ENCODE measurements at places on chromosomes 5 and 9.

GRCh38 chr5:22665801-22666200, 187.3 kb downstream of the CDH12 start:
- DNase-seq = no peak

DNA sequence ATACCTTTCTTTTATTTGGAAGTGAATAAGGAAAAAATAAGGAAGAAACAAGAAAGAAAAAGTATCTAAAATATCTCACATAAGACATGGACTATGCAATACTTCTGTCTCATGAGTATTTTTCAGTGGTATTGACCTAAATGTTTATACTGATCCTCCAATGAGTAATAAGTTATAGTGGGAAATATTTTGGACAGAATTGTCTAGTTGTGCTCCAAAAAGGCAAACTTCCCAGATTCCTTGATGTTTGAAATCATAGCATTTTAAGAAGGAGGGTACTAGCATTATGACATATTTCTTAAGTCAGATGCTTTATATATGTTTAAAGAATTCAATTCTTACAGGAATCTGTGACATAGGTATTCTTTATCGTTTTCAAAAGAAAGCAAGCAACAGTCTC, 34.5 kb upstream of the BASP1 start:
- DNase-seq = no peak

DNA sequence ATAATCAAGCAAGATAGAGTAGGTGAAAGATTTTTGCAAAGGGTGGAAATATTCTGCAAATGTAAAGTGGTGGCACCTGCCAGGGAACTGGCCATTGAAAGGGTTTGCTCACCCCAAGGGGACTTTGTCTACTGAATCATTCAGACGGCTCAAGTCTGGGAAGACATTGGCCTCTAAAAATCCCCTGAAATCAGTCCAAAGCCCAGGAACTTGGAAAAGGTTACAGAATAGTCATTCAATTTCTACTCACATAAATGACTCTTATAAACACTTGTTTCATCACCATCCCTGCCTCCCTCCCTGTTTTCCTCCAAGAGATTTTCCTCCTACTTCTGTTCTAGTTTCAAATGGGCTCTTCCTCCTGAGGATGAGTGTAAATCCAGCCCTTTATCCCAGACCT, 28.5 kb downstream of the ZNF366 start:
- no peak for DNase-seq

DNA sequence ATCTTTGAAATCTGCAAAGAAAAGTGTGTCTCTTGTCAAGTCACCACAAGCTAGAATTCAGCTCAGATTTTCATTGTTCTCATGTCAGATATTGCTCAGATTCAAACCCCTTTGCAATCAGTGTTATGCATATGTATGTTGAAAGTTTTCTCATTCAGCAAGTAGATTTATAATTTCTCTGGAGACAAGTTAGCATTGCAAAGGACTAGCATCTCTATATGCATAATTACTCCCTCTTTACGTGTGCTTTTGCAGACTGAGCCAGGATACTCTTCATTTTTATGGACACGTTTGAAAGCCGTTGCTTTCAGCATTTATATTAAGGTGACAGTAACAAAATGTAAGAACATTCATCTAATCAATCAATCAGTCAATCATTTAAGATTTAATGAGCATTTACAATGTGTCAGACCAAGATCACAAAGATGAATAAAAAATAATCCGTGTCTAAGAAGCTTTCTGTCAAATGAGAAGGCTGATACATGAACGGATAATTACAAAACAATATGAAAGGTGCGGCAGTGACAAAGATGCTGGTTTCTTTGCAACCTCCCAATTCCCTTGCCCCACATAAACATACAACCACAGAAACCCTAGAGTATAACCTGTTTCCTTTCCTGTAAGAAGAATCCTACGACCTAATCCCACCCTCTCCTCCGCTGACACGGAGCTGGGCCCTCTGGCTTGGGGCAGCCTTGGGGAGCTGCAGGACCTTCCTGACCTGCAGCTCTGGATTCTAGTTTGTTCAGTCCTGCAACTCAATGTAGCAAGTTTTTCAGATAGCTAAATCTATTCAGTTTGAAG, 14.9 kb downstream of the CFAP95 start:
- DNase-seq = no peak

DNA sequence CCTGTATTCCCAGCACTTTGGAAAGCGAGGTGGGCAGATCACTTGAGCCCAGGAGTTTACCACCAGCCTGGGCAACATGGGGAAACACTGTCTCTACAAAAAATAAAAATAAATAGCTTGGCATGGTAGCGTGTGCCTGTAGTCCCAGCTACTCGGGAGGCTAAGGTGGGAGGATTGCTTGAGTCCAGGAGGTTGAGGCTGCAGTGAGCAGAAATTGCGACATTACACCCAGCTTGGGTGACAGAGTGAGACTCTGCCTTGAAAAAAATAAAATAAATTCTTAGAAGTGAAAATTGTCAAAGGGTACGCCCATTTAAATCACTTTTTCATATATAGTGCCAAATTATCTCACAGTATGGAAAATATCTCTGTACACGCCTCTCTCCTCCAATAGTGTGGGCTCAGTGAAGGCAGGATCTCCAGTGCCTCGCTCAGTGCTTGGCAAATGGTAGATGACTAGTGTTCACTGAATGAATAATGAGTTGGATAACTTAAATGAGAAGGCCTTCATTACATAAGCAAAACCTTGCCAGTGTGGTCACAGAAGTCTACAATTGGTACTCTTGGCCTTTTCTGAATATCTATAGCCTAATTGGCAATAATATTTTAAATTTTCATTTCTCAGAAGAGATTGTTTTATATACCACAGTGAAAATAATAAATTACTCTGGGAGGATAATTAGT, 9.4 kb upstream of the CCL28 start:
- DNase-seq = no peak

DNA sequence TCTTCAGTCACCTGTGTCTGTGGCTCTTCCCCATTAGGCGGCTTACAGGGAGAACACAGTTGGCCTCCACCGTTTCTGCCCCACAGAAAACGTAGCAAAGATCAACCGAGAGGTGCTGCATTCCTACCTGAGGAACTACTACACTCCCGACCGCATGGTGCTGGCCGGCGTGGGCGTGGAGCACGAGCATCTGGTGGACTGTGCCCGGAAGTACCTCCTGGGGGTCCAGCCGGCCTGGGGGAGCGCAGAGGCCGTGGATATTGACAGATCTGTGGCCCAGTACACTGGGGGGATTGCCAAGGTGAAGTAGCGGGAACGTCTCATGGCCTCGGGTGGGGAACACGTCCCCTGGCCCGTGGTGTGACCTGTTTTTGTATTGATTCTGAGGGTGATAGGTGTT, 6.5 kb downstream of the PMPCA start:
- no peak for DNase-seq

GRCh38 chr5:72485430-72485974, 21.7 kb downstream of the ZNF366 start:
- DNase-seq = no peak

DNA sequence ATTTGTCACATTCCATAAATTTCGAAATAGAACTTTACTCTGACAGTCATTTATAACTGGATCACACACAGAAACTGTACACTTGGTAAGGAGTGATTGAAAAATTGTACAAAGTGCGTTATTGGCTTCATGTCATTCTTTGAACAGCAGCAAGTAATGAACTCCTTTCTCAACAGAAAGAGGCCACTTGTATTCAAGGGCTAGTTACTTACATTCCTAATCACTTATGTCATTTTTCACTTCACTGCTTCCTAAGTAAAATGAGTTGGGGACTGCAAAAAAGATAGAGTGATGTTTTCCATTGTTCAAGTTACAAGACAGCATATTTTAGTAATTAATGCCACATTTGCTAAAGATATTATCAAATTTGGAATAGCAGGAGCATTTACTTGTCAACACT, 893.2 kb downstream of the DTWD2 start:
- DNase-seq = no peak

DNA sequence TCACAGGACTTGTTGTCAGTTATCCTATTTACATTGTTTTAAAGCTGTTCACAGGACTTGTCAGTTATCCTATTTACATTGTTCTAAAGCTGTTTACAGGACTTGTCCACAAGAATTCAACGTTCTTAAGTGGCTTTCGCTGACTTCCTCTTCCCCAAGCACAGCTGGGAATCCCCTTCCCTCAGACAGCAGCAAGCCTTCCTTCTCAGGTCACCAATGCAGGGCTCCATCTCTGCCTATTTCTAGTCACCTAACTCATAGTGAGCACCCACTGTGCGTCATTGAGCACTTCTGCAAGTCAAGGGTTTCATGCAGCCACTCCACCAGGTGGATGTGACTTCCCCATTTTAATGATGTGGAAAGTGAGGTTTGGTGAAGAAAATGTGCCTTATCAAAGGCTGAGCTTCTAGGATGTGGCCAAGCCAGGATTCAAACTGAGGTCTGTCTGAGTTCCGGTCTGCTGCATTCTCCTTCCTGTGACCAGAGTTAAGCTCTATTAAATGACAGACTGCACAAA, 109.8 kb upstream of the ZNF462 start:
- DNase-seq = no peak

GRCh38 chr5:144187699-144188294, 17.1 kb downstream of the KCTD16 start:
- no peak for DNase-seq

- DNase-seq = no peak
These were observed 632.5 kb downstream of the ISL1 start for GRCh38 chr5:52015760-52016159.

DNA sequence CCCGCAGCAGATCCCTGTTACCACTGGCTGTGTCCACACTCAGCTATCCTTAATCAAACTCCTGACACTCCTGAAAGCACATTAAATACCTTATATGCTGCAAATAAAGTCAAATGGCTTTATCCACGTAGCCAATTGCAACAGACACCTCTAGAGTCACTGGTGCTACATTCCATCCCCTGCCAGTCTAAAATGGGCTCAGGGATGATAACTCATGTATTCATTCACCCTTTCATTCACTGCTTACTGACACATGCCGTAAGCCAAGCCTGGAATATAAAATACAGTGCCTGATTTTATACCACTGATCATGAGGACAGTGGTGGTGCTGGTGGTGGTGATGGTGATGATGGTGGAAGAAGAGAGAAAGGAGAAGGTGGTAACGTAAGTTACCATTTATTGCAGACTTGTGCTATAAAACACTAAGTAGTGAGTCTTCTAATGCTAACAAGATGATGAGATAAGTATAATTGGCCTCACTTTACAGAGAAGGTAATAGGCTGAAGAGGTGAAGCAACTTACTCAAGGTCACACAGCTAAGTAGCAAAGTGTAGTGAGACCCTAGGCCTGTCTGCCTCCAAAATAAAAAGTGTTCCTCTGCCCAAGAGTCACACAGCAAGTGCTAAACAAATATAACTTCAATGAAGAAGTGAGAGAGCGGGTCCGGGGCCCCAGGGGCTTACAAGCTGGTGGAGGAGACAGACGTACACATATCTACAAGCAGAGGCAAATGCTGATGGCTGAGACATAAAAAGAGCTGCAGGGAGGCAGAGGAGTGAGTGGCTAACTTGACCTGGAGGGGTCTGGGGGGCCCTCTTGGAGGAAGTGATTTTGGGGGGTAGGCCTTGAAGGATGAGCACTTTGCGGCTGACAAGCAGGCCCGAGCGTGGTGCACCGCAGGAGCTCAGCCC, 1.2 kb downstream of the TTLL11 start:
- DNase-seq = no peak

DNA sequence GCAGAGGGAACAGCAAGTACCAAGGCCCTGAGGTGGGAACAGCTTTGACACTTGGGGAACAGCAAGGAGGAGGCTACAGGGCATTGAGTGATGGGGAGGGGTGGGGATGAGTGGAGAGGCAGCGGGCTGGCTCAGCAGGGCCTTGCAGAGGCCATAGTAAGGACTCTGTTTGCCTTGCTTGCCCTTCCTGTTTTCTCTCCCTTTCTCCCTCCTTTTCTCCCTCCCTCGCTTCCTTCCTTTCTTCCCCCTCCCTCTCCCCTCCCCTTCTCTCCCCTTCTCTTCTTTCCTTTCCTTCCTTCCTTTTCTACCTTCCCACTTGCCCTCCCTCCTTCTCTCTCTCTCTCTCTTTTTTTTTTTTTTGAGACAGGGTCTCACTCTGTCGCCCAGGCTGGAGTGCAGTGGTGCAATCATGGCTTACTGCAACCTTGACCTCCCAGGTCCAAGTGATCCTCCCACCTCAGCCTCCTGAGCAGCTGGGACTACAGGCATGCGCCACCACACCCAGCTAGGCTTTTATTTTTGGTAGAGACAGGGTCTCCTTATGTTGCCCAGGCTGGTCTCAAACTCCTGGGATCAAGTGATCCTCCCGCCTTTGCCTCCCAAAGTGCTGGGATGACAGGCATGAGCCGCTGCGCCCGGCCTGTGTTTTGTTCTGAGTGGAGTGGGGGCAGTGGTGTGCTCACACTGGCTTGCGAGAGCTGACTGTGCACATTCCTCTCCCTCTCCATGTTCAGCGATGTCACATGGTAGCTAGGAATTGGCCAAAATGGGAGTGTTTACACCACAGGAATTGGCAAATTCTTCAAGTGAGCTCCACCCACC, 17.1 kb downstream of the IER5L start:
- no peak for DNase-seq

DNA sequence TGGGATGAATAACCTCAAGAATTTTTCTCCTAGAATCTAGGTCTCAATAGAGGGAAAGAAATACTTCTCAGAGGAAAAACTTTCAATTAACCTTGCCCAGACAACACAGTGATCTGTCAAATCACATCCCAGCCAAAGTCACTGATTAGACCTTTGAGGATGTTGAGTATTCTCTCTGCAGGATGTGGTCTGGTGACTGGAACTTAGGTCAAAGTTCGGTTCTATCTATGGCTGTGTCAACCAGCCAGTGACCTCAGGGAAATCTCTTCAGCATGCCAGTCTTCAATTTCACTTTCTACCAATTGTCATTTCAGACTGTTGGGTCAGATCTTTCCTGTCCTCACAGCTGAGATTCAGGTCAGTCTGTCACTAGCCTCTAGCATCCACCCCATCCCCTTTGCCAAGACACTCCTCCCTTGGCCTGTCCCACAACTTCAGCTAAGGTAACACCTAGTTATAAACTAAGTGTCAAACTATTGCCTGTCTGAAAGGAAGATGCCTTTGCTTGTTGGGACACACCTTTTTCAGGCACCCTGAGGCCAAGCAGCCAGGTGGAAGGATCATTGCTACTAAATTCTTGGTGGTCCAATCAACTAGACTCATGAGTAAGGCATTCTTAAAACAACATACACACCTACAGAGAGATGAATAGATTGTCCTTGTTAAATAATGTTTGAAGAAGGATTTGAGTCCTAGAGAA, 156.3 kb upstream of the FST start:
- no peak for DNase-seq

DNA sequence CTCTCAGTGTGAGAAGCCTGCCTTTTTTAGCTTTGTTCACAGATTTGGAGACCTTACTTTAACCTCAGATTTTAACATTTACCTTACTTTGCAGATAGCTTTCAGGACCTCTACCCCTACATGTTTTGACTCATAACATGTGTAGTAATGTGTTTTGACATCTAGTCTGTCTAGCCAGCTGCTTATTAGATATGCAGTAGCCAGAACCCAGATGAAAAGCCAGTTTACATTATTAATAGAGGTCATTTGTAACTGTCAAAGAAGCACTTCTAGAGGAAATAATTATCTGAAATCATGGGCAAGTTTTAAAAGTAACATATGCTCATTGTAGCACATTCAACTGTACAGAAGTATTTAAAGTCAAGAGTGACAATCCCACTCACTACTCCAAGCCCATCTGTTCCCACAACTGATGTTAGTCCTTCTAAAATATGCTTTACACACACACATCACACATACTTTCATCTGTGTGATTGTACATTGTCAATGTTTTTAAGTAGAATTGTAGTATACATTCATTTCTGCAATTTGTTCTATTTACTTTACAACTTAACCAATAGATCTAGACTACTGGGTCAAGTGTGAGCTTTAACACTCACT, 71.8 kb upstream of the NIPAL4 start:
- no peak for DNase-seq

GRCh38 chr5:1053391-1054017, 44.9 kb downstream of the NKD2 start:
- DNase-seq = no peak

- DNase-seq = no peak
These were observed 244.3 kb downstream of the CSNK1G3 start for GRCh38 chr5:123756318-123756665.
